ENCODE measurements at places on chromosomes 16 and 17. TPM values are rescaled to one million over a fixed set of nuclear protein-coding genes. Genes with fewer than 3 reads are reported as not detected.

The SYNGR3 gene
- 0.44 TPM for total RNA-seq

The HP gene
- total RNA-seq: 24.5 TPM

The CCNF gene
- 1.6 TPM for total RNA-seq

The G6PC1 gene
- total RNA-seq: not detected

- DNase-seq: no peak
- H3K4me3 ChIP-seq: no peak overlapping the region
- no peaks in the 10 kb centered on the region for H3K36me3 ChIP-seq
- no peak overlapping the region for H3K27ac ChIP-seq
- no peaks in the 10 kb centered on the region for H3K27me3 ChIP-seq
- no peaks in the 10 kb centered on the region for H3K4me1 ChIP-seq
These were observed 43.0 kb downstream of the RNF112 start for GRCh38 chr17:19454074-19454473.

DNA sequence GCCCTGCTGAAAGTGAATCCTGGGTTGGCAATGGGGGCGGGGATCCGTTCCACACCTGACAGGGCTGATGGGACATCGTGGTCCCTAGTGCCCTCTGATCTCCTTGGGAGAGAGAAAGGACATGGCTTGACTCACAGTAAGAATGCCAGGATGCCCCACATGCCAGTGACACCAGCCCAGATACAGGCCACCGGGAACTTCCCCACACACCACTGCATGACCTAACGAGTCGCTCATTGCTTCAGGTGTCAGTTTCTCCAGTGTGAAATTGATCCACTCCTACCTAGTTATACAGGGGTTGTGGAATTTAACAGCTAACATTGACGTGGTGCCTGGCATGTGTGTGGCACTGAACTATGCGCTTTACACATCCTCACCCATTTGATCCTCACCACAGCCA, 7.5 kb downstream of the CD300LG start:
- no peaks in the 10 kb centered on the region for H3K4me1 ChIP-seq
- no peak overlapping the region for H3K27ac ChIP-seq
- no peak overlapping the region for H3K4me3 ChIP-seq
- DNase-seq: no peak

DNA sequence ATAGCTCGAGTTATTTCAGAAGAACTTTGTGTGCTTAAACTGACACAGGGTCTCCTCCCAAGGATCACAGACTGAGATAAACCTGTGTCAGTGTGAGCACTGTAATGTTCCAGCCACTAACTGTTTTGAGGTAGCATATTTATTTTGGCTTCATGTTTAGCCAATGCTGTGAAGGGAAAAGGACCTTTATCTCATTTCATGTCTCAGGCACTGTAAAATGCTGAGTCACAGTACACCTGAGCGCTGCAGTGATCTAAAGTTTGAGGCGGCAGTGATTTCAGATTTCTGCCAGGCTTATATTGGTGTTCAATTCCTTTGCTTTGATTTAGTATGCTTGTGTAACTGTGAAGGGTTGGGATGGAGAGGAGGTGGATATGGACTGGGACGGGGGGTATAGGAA, 3.1 kb upstream of the DNAJA2 start:
- H3K27ac ChIP-seq: no peak overlapping the region
- no peaks in the 10 kb centered on the region for H3K27me3 ChIP-seq
- no peak overlapping the region for H3K4me3 ChIP-seq
- peaks cover 4% of the 10 kb centered on the region for H3K4me1 ChIP-seq
- no peak for DNase-seq

- no peaks in the 10 kb centered on the region for H3K27me3 ChIP-seq
- no peak overlapping the region for H3K27ac ChIP-seq
- no peak overlapping the region for H3K4me3 ChIP-seq
- DNase-seq: no peak
- no peaks in the 10 kb centered on the region for H3K4me1 ChIP-seq
These were observed 46.5 kb downstream of the ATP2C2 start for GRCh38 chr16:84414789-84415326.

DNA sequence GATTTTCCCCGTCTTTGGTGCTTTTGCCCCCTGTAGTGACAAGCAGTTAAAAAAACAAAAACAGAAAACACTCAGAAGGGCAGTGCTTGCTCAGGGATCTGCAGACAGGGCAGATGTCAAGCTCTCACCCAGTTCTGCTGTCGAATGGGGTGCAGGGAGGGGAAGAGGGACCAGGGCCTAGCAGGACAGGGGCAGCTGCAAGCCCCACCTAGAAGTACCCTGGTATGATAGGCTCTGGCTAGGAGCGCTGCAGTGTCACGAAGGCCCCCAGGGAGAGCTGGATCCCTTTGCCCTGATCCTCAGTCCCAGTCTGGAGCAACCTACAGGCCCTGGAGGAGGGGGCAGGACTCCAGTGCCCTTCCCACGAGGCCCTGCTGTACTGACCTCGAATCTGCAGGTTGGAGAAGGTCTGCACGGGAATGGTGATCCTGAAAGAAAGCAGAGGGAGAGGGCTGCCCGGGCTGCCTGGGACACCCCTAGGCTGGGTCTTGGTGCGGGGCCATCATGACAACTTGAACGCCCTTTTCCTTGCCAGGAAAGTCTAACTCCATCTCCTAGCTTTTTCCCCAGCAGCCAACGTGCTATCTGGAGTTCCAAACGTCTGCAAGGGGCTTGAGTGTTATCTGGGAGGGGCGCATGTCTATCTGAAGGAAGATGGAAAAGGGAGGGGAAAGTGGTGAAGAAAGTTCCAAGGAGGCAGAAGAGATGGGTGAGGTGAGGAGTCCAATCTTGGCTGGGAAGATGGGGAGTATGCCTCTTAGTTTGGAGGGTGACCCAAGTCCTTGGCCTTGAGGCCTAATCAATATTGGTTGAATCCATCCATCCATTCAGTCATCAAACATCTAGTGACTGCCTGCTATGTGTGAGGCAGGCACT, 4.8 kb downstream of the GFAP start:
- H3K27ac ChIP-seq: no peak overlapping the region
- no peaks in the 10 kb centered on the region for H3K27me3 ChIP-seq
- H3K36me3 ChIP-seq: no peaks in the 10 kb centered on the region
- H3K4me1 ChIP-seq: no peaks in the 10 kb centered on the region
- no peak overlapping the region for H3K4me3 ChIP-seq
- no peak for DNase-seq

DNA sequence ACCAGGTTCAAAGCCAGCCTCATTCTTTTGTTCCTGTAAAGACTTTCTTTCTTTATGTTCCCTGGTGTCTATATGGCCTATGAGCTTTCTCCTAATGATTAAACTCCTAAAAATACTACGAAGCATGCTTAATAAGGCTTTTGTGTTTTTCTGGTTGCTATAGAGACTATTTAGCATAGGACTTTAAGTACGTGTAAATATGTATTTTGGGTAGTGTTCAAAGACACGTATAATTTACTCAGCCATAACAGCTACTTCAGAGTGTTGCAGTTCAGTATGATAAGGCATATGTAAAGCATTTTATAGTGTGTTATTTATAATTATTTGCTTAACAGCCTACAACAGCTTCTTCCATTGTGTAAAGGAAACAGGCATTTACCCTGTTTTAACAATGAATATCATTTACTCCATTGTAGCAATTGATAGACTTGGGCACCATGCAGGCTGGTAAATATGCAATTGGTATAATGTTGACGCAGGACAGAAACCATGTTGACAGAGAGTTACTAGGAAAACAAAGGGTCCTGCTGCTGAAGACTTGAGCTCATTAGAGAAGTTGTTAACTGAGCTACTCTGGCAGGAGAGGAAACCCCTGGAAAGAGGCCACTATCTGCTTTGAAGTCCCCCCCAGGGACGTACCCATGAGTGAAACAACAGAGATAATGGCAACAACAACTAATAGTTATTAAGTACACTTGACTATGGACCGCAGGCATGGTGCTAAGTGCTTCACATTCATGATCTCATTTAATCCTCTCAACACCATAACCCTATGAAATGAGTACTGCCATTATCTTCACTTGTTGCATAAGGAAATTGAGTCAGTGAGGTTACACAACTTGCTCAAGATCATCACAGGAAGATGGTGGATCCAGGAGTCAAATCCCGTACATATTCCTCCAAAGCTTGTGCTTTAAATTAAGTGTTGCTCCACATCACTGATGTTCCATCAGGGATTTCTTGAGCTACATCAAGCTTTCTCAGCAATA, 342.2 kb upstream of the DYNLRB2 start:
- no peaks in the 10 kb centered on the region for H3K4me1 ChIP-seq
- no peak overlapping the region for H3K27ac ChIP-seq
- H3K36me3 ChIP-seq: no peaks in the 10 kb centered on the region
- no peaks in the 10 kb centered on the region for H3K27me3 ChIP-seq

Measured in breast epithelium (tissue), 4 donors.